ENCODE measurements at places on chromosomes 3 and 15.

GRCh38 chr15:52103217-52104207 is 9.1 kb downstream of the BCL2L10 start:
- DNase-seq, result no peak

GRCh38 chr3:26627080-26627479 is 4.5 kb downstream of the LRRC3B start:
- no peak for DNase-seq

DNA sequence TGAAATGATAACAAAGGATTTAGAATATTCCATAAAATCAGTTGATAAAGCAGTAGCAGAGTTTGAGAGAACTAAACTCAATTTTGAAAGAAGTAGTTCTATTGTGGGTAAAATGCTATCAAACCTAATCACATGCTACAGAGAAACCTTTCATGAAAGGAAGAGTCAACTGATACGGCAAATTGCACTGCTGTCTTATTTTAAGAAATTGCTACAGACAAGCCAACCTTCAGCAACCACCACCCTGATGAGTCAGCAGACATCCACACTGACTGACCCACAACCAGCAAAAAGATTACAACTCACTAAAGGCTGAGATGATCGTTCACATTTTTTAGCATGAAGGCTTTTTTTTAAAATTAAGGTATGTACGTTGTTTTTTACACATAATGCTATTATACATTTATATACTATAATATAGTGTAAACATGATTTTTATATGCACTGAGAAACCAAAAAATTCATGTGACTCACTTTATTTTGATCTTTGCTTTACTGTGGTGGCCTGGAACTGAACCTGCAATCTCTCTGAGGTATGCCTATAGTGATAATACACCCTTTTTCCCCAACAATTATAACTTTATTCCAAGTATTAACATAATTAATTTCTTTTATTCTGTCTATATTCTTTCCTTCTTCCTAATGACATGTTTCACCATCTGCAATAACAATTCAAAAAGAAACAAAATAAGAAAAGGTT is 109.9 kb downstream of the TBC1D5 start:
- no peak for DNase-seq

DNA sequence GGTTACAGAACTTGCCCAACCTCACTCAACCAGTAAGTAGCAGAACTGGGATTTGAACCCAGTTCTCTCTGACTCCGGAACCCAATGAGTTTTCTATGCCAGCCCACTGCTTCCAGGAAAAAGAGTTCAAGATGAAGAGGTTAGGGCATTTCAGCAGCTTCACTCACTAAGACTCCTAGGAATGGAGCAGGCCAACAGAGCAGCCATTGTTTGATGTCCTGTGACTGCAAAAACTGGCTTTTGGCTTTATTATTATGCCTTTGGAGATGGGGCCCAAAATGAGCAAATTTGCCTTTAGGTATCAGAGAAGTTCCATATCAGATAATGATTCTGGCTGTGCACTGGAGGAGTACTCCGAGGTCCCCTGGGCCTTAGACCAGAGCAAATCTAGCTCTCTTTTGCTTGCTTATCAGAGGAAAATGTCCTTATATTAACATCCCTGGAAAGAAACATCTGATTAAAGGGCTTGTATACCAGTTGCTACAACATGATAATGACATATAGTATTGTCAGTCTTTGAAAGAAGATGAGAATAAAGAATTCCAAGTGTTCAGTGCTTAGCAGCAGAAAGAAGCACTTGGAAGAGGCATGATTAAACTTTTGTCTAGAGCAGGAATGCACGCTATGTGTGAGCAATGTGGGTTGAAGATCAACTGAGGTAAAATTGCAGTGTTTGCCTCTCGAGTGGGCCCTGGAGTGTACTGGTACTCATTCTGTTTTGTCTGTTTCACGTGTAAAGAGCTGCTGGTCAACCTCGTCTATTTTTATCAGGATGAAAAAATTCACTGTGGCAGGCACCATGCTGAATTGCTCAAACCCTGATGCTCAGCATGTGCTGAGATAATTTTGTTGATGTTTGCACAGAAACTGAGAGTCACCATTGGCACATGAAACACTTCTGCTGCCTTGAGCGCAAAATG is 21.8 kb upstream of the KLHL24 start:
- no peak for DNase-seq

- DNase-seq, result no peak
Observed at GRCh38 chr3:14343338-14344112, 58.9 kb upstream of the SLC6A6 start.

- no peak for DNase-seq
Observed at GRCh38 chr3:143182866-143183664, 63.5 kb downstream of the CHST2 start.

GRCh38 chr3:195182470-195182795 is 88.5 kb downstream of the XXYLT1 start:
- no peak for DNase-seq

- DNase-seq, result no peak
Observed at GRCh38 chr15:36622197-36622795, 42.9 kb downstream of the CDIN1 start.

DNA sequence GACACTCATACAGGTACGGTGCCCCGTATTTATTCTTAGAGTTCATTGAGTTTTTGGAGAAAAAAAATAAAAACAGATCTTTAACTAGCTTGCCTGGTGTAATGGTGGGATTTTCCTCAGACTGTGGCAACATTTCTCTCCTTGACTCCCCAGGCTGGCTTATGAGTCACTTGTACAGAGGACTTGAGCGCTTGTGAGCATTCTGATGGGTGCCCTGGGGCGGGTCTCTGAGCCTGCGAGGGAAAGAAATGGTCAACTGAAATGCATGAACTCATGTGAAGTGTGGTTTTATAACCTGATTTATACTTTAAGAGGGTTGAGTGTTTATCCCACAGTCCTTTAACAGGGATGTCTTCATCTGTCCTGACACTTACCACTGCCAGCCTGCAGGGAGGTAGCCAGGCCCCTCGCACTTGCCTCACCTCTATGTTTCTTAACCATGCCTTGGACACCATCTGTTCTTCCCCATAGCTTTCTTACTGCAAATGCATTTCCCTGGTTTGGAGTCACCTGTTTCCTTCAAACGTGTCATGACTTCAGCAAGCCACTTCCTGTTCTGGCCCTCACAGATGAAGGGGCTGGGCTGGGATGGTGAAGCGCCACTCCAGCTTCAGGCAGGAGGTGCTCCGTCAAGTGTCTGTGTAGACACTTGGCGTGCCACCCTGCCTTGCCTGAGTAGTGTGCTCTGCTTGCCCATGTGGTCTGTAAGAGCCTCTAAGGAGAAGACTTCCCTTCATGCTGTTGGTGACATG is 118.7 kb downstream of the PDE8A start:
- DNase-seq, result no peak

DNA sequence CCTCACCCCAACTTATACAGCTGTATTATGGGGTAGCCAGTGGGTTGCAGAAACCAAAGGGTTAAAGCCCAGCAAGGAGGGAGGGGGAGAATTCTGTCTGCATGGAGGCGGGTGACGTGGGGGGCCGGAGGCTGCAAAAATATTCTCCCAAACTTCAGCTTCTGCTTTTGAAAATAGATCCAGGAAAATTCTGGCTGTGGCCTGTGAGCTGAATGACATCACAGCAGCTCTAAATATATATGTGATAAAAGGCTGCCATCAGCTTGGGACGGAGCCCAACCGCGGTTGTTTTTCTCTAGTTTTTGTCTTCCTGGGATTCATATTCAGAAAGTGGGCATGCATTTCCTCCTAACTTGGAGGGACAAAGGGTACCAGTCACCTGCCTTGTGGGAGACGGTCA is 27.6 kb downstream of the MAPKAPK3 start:
- no peak for DNase-seq

DNA sequence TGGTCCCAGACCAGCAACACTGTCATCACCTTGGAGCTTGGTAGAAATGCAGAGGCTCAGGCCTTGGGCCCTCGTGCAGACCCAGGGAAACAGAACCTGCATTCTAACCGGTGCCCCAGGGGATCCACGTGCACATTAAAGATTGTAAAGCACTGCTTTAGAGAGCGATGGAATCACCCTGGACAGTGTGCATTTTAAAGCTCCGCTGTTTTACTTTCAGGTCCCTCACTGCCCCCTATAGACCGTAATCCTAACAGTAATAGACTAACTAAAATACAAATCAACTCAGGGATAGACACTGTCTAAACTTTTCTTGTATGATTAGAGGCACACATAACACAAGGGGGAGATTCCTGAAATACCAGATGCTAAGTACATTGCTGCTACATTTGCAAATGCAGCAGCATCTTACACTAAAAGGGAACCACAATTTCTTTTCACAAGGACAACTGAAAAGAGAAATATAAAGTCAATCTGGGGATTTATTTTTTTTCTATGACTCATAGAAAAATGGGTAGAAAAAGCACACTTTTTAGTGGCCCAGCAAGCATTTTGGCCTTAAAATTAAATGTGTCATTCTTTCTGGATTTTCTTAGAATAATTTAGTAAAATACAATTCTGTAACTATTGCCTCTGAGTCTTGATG is 10.5 kb upstream of the SH3GL3 start:
- DNase-seq, result no peak

DNA sequence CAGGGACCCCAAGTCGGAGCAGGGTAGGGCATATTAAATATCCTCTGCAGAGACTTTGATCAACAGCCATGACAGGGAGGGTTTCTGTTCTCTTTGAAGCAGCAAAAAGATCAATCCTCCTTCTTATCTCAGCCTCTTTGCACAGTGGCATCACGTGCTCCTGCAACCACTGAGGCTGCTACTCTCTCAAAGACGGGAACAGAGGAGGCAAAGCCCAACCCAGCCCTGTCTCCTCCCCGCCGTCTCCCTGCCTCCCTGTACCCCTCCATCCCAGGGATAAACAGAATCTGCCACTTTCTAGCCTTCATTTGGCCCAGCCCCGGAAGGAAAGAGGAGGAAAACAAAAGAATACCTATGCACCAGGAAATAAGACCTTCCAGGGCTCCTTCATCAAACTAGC is 7.5 kb upstream of the TBC1D21 start:
- DNase-seq, result no peak

- DNase-seq, result no peak
Observed at GRCh38 chr15:57921371-57921770, 144.1 kb downstream of the ALDH1A2 start.

GRCh38 chr3:87756616-87757015 is 302.2 kb downstream of the CGGBP1 start:
- DNase-seq, result no peak

DNA sequence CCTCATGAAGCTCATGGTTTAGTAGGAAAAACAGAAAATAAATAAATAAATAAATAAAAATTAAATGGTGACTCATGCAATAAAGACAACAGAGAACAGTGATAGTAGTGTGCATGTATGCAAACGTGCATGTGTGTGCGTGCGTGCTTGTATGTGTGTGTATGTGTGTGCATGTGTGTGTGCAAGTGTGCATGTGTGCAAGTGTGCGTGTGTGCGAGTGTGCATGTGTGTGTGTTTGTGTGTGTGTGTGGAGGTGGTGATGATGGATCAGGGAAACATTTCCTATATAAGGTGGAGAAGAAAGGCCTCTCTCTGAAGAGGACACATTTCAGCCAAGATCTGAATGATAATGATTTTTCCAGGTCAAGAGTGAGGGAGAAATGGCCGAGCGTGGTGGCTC is 47.2 kb downstream of the CACNA2D3 start:
- DNase-seq, result no peak

DNA sequence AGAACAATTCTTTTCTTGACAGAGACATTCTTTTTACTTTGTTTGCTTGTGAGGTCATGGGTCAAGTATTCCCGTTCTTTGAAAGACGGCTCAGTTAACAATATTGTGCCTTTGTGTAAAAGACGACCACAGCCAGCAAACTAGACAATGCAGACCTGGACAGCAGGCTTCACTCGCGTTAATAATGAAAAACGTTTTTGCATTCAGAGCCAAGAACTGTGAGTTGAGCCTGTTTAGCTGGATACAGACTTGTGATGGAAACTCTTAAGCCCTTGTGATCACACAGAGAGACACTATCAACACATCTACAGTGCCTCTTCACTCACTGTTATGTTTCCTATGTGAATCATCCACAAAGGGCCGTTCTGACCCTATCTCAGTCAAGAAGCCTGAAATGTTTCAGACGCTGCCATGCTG is 37.3 kb upstream of the CMTM7 start:
- DNase-seq, result no peak

DNA sequence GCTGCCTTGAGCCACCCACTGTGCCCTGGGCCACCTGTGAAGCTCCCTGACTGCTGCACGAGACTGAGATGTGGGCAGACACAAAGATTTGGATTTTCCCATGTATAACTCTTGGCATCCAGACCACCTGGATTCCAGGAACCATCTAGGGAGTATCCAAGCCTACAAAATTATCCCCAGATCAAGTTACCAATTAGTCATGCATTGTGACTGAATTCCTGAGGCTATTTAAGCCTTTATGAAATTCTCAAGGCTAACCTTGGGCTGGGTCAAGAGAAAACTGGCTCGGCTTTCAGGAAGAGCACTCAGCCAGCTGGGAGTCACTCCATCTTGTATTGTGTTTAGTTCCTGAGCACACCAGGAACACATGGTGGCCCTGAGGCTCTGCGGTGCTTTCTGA is 13.3 kb upstream of the ATP13A5 start:
- no peak for DNase-seq
